ENCODE measurements at places on chromosomes 1 and 21. TPM values are rescaled to one million over a fixed set of nuclear protein-coding genes. Genes with fewer than 3 reads are reported as not detected.

RBP7 gene
- total RNA-seq: not detected

GREM2 gene
- total RNA-seq: 1.4 TPM

OR14C36 gene
- total RNA-seq: not detected

TRAPPC3 gene
- 46.2 TPM for total RNA-seq

SLAMF1 gene
- total RNA-seq: 134 TPM

COL11A1 gene
- not detected for total RNA-seq

OR2L13 gene
- 0.24 TPM for total RNA-seq

RHD gene
- 0.12 TPM for total RNA-seq

PLEKHO1 gene
- 21.9 TPM for total RNA-seq

A3GALT2 gene
- not detected for total RNA-seq

HSD3B1 gene
- not detected for total RNA-seq

TAS1R1 gene
- not detected for total RNA-seq

CHML gene
- total RNA-seq: 14.7 TPM

Measured in activated T-cell treated with anti-CD3 and anti-CD28 coated beads, Interleukin-2, amount 50 U/mL, for 72 hours (primary cell).